ENCODE measurements at places on chromosomes 12 and 14. TPM values are rescaled to one million over a fixed set of nuclear protein-coding genes. Genes with fewer than 3 reads are reported as not detected.

The CLEC4E gene
- total RNA-seq, result not detected

- no peaks in the 10 kb centered on the region for H3K27me3 ChIP-seq
- no peak overlapping the region for H3K4me3 ChIP-seq
- DNase-seq, result no peak
These were observed 262.1 kb downstream of the FBXL14 start for GRCh38 chr12:1332327-1332726.

- no peak overlapping the region for H3K4me3 ChIP-seq
- H3K36me3 ChIP-seq, result no peaks in the 10 kb centered on the region
- H3K27ac ChIP-seq, result no peak overlapping the region
- H3K4me1 ChIP-seq, result no peaks in the 10 kb centered on the region
- no peak for DNase-seq
These were observed 18.2 kb upstream of the BCAT1 start for GRCh38 chr12:24966951-24967564.

GRCh38 chr12:104560881-104561280 lies 104.1 kb downstream of the CHST11 start:
- H3K4me1 ChIP-seq, result no peaks in the 10 kb centered on the region
- H3K27me3 ChIP-seq, result no peaks in the 10 kb centered on the region
- H3K36me3 ChIP-seq, result no peaks in the 10 kb centered on the region
- DNase-seq, result no peak
- H3K4me3 ChIP-seq, result no peak overlapping the region
- no peak overlapping the region for H3K27ac ChIP-seq

- DNase-seq, result no peak
- no peak overlapping the region for H3K4me3 ChIP-seq
- no peak overlapping the region for H3K27ac ChIP-seq
- H3K27me3 ChIP-seq, result no peaks in the 10 kb centered on the region
- no peaks in the 10 kb centered on the region for H3K4me1 ChIP-seq
These were observed 979.8 kb downstream of the BCL11B start for GRCh38 chr14:98292191-98292590.

The SLCO1B1 gene
- not detected for total RNA-seq

GRCh38 chr14:73438993-73439392 lies 19.4 kb downstream of the NUMB start:
- H3K4me3 ChIP-seq, result no peak overlapping the region
- no peaks in the 10 kb centered on the region for H3K36me3 ChIP-seq
- no peaks in the 10 kb centered on the region for H3K4me1 ChIP-seq
- H3K27me3 ChIP-seq, result no peaks in the 10 kb centered on the region

GRCh38 chr14:65840118-65840751 lies 427.7 kb downstream of the FUT8 start:
- H3K27me3 ChIP-seq, result no peaks in the 10 kb centered on the region
- no peak for DNase-seq
- no peaks in the 10 kb centered on the region for H3K36me3 ChIP-seq

The ETFRF1 gene
- 7.7 TPM for total RNA-seq

The GPR68 gene
- total RNA-seq, result 0.33 TPM

DNA sequence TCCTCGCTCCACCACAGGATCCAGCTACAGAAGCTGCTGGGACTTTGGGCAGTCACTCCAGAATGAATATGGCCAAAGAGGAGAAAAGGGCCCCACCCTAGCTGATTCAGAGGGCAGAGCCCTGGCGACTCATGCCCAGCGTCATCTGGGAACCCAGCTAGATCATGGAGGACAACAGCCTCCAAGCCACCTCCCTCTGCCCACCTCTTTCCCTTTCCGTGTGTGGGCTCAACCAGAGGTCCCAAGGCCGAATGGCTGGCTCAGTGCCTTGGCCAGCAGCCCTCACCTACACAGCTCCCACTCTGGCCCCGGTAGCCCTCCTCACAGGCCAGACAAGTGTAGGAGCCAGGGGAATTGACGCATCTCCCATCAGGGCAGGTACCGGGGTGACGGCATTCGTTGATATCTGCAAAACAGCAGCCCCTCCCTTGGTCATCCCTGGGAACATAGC lies 17.4 kb downstream of the ISCA2 start:
- no peak overlapping the region for H3K27ac ChIP-seq
- no peaks in the 10 kb centered on the region for H3K4me1 ChIP-seq
- no peak overlapping the region for H3K4me3 ChIP-seq
- no peaks in the 10 kb centered on the region for H3K27me3 ChIP-seq

DNA sequence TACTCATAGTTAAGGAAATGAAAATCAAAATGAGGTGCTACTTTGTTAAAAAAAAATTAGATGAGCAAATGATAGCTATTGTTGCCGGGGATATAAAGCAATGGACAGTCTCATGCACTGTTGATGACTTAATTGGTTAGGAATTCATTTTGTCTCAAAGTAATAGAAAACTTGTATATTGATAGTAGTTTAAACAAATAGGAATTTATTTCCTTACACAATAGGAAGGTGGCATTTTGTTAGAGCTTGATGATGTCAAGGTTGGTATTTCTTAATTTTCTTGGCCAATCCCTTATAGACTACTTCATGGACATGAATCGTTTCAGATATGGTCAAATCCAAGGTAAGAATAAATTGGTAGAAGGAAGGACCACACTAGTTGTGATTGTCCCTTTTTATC lies 7.8 kb downstream of the PRPF39 start:
- no peak overlapping the region for H3K4me3 ChIP-seq
- no peak overlapping the region for H3K27ac ChIP-seq
- H3K27me3 ChIP-seq, result no peaks in the 10 kb centered on the region
- DNase-seq, result no peak

DNA sequence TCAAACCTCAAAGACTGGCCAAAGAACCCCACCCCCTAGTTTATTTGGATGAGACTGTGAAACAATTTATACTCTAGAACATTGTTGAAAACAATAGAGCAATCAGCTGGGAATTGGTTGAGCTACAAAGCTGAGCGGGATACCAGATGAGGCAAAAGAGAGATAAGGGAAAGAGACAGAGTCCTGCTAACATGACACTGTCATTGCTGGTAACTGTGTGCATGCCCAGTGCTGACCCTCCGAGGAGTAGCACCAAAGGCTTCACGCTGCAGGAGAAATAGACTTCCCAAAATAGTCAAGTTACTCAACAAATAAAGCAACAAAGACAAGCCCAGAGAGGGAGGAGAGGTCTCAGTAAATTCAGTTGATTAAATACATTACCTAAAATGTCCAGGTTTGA lies 63.6 kb downstream of the RASSF8 start:
- H3K27me3 ChIP-seq, result no peaks in the 10 kb centered on the region
- no peaks in the 10 kb centered on the region for H3K36me3 ChIP-seq
- peaks cover 14% of the 10 kb centered on the region for H3K4me1 ChIP-seq

The RALGAPA1 gene
- 26.7 TPM for total RNA-seq

The PGAM5 gene
- 84.0 TPM for total RNA-seq

- H3K27me3 ChIP-seq, result peaks cover 2% of the 10 kb centered on the region
- H3K27ac ChIP-seq, result no peak overlapping the region
- peaks cover 32% of the 10 kb centered on the region for H3K4me1 ChIP-seq
- no peaks in the 10 kb centered on the region for H3K36me3 ChIP-seq
These were observed 56.7 kb downstream of the PLEKHG3 start for GRCh38 chr14:64760916-64761315.

DNA sequence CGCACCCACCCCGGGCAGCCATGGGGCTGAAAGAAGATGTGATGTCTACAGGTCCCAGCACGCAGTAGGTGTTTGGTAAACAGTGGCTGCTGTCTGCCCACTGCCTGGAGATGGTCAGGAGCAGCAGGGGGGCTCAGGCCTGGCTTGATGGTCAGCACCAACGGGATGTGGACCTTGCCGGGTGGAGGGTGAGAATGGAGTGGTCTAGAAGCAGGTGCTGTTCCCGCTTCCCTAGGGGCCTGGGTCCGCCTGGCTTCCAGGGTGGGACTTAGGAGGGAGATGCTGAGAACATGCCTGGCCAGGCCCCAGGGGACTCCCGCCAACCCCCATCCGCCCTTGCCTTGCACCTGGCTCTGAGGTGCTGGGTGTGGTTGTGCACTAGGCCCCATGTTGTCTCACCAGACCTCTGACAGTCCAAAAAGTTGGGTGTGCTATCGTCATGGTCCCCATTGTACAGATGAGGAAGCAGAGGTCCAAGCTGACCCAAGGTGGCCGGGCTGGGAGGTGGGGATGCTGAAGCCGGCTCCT lies 12.9 kb downstream of the FAM222A start:
- no peaks in the 10 kb centered on the region for H3K27me3 ChIP-seq
- no peak for DNase-seq
- no peaks in the 10 kb centered on the region for H3K4me1 ChIP-seq
- H3K36me3 ChIP-seq, result no peaks in the 10 kb centered on the region

- peaks cover 4% of the 10 kb centered on the region for H3K4me1 ChIP-seq
- H3K4me3 ChIP-seq, result no peak overlapping the region
- no peaks in the 10 kb centered on the region for H3K36me3 ChIP-seq
- no peaks in the 10 kb centered on the region for H3K27me3 ChIP-seq
- no peak overlapping the region for H3K27ac ChIP-seq
These were observed 64.6 kb downstream of the DICER1 start for GRCh38 chr14:95092723-95093122.

DNA sequence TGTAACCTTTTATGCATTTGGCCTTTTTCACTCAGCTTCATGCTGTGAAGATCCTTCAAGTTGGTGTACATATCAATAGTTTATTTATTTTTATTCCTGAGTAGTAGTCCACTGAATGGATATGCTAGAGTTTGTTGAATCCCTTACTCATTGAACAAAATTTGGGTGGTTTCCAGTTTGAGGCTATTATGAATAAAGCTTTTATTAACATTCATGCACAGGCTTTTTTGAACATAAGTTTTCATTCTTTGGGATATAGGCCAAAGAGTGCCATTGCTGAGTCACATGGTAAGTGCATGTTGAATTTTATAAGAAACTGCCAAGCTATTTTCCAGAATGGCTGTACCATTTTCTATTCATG lies 59.5 kb upstream of the CAPRIN2 start:
- no peak overlapping the region for H3K4me3 ChIP-seq
- H3K4me1 ChIP-seq, result no peaks in the 10 kb centered on the region
- no peak overlapping the region for H3K27ac ChIP-seq
- H3K27me3 ChIP-seq, result no peaks in the 10 kb centered on the region
- no peak for DNase-seq

The IPO8 gene
- total RNA-seq, result 59.8 TPM

GRCh38 chr12:114479831-114480230 lies 73.9 kb upstream of the TBX5 start:
- no peak for DNase-seq
- H3K27ac ChIP-seq, result no peak overlapping the region
- no peaks in the 10 kb centered on the region for H3K4me1 ChIP-seq
- H3K27me3 ChIP-seq, result peaks cover 34% of the 10 kb centered on the region

- no peak overlapping the region for H3K4me3 ChIP-seq
- H3K27ac ChIP-seq, result no peak overlapping the region
- H3K27me3 ChIP-seq, result no peaks in the 10 kb centered on the region
- no peaks in the 10 kb centered on the region for H3K4me1 ChIP-seq
- no peaks in the 10 kb centered on the region for H3K36me3 ChIP-seq
- DNase-seq, result no peak
These were observed 33.8 kb downstream of the DCP1B start for GRCh38 chr12:1970331-1970900.

DNA sequence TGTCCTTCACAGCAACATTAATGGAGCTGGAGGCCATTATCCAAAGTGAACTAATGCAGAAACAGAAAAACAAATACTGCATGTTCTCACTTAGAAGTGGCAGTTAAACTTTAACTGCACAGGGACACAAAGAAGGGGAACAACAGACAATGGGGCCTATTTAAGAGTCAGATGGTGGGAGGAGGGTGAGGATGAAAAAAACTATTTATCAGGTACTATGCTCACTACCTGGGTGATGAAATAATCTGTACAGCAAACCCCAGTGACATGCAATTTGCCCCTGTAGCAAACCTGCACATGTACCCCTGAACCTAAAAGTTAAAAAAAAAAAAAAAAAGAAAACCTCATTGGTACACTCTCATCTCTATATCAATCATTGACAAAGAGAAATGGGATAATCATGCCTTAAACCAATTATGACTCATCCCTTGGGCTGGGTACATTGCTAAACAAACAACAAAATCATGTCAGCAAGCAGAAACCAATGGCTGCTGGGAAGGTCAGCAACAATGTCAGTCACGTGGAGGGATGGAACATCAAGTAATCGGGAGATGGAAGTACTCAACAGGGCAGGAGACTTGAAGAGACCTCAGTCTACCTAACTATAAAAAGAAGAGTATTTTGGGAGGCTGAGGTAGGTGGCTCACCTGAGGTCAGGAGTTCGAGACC lies 479.2 kb downstream of the RMST start:
- no peaks in the 10 kb centered on the region for H3K36me3 ChIP-seq
- H3K27me3 ChIP-seq, result no peaks in the 10 kb centered on the region
- no peaks in the 10 kb centered on the region for H3K4me1 ChIP-seq
- DNase-seq, result no peak
- H3K4me3 ChIP-seq, result no peak overlapping the region

The LRFN5 gene
- total RNA-seq, result 5.4 TPM

GRCh38 chr14:93700928-93701327 lies 87.4 kb downstream of the PRIMA1 start:
- no peaks in the 10 kb centered on the region for H3K36me3 ChIP-seq
- no peak overlapping the region for H3K27ac ChIP-seq
- H3K4me1 ChIP-seq, result no peaks in the 10 kb centered on the region

The OR11H12 gene
- not detected for total RNA-seq
